ENCODE measurements at places on chromosomes 13 and 19.

GRCh38 chr13:112732679-112733078 is 42.8 kb downstream of the ATP11A start:
- DNase-seq, result no peak

GRCh38 chr13:66152596-66152995 is 1077.5 kb downstream of the PCDH9 start:
- no peak for DNase-seq

DNA sequence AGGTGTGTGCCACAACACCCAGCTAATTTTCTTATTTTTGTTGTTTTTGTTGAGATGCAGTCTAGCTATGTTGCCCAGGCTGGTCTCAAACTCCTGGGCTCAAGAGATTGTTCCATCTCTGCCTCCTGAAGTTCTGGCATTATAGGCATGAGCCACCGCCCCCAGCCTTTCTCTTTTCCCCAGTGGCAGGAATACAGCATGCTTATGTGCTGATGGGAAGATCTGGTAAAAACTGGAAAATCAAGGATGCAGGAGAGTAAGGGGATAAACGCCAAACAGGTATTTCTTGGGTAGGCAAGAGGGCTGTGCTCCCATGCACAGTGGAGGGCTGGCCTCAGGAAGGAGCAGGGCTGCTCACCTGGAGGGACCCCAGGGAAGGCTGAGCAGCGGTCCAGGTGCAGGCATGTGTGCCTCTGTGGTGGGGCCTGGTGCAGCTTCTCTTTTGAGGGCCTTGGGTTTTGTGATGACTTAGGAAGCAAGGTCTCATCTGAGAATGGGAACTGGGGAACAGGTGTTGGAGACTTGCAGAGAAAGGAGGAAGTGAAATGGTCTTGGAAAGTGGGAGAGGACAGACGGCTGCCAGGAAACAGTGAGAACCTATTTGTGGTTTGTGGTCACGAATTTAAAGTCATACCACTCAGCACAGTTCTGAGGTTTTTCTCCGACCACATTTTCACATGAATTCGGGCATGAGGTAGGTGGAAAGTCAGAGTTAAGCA is 106.5 kb downstream of the TEX26 start:
- DNase-seq, result no peak

DNA sequence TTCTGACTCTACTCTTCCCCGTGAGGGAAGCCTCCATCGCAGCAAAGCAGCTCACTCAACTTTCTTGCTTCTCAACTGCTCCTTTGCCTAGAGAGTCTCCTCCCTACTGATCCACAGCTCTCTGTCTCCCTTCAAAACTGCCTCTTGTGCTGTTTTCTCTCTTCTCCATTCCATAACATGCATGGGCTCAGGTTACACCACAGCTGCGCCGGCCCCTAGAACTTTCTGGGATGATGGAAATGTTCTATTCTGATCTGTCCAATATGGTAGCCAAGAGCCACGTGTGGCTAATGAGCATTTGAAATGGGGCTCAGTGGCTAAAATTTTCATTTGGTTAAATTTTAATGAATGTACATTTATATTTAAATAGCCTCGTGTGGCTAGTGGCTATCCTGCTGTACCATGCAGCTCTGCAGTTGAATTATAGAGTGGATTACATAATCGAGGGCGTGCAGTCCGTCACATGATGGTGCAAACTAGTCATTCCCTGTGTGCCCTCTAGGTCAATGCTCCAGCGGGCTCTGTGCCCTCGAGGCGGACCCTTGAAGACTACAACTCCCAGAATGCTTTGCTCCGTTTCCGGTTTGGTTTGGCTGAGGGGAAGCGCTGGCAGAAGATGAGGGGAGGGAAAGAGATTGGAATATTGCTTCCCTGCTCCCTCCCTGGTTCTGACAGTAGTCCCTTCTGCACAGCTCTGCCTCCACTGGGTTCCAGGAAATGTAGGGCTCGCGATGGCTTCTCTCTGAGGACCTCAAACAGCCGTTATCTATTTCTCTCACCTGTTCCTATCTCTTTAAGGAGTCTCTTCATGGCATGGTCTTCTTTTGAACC is 109.8 kb downstream of the CACNA1A start:
- no peak for DNase-seq

DNA sequence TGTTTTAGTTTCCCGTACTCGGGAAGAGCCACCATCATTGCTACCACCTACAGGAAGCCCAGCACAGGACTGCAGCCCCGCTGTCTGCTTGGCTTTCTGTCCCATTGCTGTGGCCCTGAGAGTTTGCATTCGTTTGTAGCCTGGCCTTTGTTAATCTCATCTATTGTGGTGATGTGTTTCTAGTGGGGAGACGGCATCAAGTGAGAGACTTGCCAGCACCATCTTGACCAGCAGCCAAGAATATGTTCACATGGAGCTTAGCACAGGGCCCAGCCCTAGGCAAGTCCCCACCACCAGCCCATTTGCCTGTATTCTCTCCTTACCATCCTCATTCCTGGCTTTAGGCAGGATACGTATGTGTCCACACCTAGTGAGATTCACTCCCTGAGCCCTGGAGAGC is 17.3 kb upstream of the OVOL3 start:
- DNase-seq, result no peak

DNA sequence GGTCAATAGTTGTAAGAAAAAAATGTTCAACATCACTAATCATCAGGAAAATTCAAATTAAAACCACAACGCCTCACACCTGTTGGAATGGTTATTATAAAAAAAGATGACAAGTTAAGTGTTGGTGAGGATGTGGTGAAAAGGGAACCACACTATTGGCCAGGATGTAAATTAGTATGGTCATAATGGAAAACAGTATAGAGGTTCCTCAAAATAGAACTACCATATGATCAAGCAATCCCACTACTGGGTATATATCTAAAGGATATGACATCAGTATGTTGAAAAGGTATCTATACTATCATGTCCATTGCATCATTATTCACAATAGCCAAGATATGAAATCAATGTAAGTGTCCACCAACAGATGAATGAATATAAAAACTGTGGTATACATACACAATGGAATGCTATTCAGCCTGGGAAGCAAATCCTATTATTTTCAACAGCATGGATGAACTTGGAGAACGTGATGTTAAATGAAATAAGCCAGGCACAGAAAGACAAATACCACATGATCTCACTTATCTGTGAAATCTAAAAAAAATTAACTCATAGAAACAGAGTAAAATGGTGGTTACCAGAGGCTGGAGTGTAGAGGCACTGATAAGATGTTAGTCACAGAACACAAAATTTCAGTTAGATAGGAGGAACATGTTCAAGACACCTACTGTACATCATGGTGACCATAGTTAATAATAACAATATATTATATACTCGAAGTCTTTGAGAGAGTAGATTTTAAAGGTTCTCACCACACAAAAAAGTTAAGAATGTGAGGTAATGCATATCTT is 56.6 kb downstream of the TBC1D4 start:
- no peak for DNase-seq

GRCh38 chr19:6797646-6798045 is 25.1 kb downstream of the VAV1 start:
- DNase-seq, result no peak

DNA sequence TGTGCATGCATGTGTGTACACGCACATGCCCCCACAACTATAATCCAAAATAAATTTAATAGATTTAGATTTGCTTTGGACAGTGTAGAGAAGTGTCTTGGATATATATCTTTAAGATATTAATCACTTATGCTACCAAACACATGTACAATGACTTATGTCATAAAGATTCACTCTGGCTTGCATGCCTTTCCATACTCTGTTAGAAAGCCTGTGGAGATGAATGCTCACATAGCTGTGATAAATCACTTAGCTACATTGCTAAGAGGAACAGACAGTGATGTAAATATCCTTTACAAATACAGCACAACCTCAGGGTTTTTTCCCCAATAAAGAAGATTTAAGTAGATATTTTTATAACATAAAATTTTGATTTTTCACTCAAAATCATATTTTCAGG is 2484.8 kb upstream of the PCDH20 start:
- no peak for DNase-seq

- DNase-seq, result no peak
These were observed 66.8 kb downstream of the SOX1 start for GRCh38 chr13:112133499-112134390.

DNA sequence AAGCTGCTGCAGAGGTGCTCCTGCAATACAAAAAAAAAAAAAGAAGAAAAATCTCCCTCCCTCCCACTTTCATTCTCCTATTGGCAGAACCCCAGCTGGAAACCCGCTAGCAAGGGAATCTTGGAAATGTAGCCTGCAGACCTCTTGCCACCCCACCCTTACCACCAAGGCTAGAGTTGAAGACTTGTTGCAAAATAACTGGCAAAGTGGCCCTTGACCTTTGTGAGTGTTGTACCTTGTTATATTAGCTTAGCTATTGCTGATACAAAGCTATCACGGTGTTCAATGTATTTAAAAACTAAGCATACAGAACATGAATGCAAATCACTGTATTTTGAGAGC is 57.5 kb upstream of the KCTD4 start:
- DNase-seq, result no peak

DNA sequence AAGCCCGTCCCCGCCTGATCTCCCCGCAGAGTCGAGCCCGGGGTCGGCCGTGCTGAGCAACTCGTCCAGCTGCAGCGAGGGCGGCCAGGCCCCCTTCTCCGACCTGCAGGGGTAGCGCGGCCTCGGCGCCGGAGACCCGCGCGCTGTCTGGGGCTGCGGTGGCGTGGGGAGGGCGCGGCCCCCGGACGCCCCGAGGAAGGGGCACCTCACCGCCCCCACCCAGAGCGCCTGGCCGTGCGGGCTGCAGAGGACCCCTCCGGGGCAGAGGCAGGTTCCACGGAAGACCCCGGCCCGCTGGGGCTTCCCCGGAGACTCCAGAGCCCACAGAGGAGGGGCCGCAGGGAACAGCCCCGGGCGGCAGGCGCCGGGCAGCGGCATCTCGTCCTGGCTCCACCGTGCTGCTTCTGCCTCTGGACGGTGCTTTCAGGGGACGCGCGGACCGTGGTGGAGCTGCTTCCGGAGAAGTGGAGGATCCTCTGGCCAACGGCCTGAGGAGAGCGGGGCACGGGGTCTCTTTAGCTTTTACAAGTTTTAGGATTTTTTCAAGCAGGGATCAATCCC is 8.8 kb upstream of the F7 start:
- DNase-seq, result no peak

GRCh38 chr13:23025864-23026608 is 154.7 kb upstream of the SGCG start:
- DNase-seq, result no peak

GRCh38 chr13:36374063-36374462 is 27.9 kb upstream of the SPART start:
- no peak for DNase-seq

GRCh38 chr13:23584275-23584674 is 14.1 kb downstream of the TNFRSF19 start:
- no peak for DNase-seq

- no peak for DNase-seq
These were observed at the start of gene CSNK1A1L for GRCh38 chr13:37105251-37105714. Gene CSNK1A1L, minus strand, starts transcription at chr13:37105664. Its CDS starts 408 bp downstream, at chr13:37105256.

DNA sequence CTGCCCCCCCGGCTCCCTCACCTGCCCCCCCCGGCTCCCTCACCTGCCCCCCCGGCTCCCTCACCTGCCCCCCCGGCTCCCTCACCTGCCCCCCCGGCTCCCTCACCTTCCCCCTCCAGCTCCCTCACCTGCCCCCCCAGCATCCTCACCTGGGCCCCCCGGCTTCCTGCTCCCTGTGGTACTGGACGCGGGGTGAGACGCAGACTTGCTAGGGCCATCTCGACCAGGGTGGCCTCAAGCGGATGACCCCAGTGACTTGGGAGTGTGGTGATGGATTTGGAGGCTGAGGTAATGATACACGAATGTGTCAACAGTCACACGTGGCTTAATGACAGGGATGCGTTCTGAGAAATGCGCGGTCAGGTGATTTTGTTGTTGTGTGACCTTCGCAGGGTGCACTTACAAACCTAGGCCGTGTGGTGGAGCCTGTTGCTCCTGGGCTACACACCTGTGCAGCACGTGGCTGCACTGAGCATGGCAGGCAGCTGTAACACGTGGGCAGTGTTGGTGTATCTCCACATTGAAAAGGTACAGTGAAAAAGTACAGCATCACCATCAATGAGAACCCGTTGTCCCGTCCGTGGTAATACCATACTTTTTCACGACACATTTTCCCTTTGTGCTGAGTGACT is 197.8 kb downstream of the TEX29 start:
- DNase-seq, result no peak

- DNase-seq, result no peak
These were observed 1937.3 kb downstream of the OLFM4 start for GRCh38 chr13:54965881-54966280.

- DNase-seq, result peak; percentile 94
These were observed at the start of gene ANKRD27 for GRCh38 chr19:32674931-32675719. Gene ANKRD27, minus strand, starts transcription at chr19:32675180. Its CDS starts 16,165 bp downstream, at chr19:32659015.

GRCh38 chr19:10699650-10700335 is 1.4 kb upstream of the QTRT1 start:
- DNase-seq, result no peak

DNA sequence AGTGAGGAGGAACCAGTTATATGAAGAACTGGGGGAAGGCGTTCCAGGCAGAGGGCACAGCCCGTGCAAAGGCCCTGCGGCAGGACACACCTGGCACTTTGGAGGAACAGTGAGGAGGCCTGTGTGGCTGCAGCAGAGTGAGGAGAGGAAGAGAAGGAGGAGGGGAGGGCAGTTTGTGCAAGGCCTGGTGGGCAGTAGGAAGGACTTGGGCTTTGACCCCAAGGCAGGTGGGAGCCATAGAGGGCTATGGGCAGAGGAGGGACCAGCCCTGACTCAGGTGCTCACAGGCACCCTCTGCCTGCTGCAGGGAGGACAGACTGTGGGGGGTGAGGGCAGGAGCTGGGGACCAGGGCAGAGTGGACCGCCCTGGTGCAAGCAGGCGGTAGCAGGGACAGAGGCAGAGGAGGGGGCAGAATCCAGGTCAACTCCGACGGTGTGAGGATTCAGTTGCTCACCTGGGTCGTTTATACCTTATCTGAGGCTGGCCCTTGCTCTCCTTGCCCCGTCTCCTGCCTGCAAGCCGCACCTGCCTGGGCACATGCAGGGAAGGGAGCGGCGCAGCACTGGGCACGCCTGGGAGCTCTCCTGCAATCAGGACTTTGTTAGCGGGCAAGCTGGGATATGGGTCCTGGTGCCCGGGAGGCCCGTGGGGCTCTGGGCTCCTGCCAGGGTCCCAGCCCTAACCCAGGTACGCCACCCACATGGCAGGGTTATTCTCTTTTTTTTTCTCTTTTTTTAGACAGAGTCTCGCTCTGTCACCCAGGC is 34.8 kb downstream of the NFIC start:
- no peak for DNase-seq

DNA sequence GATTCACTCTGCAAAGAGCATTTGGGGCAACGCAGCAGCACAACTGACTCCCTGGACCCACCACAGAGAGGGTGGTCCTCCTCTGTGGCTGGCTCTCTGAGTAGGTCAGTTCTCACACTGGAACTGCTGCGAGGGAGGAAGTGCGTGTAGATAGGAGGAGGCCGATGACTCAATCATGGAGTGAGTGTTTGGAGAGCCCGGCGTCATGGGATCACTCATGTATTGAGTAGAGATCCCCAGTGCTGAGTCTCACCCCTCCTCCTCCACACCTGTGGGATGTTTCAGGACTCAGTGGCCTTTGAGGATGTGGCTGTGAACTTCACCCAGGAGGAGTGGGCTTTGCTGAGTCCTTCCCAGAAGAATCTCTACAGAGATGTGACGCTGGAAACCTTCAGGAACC is 8.9 kb downstream of the ZNF101 start:
- DNase-seq, result no peak

All from NCI-H187 treated with DMSO at 0.1 percent for 48 hours (cell line).